ENCODE measurements at places on chromosomes 2 and 18.

GRCh38 chr2:143251681-143252080 is 122.5 kb downstream of the ARHGAP15 start:
- DNase-seq: no peak

DNA sequence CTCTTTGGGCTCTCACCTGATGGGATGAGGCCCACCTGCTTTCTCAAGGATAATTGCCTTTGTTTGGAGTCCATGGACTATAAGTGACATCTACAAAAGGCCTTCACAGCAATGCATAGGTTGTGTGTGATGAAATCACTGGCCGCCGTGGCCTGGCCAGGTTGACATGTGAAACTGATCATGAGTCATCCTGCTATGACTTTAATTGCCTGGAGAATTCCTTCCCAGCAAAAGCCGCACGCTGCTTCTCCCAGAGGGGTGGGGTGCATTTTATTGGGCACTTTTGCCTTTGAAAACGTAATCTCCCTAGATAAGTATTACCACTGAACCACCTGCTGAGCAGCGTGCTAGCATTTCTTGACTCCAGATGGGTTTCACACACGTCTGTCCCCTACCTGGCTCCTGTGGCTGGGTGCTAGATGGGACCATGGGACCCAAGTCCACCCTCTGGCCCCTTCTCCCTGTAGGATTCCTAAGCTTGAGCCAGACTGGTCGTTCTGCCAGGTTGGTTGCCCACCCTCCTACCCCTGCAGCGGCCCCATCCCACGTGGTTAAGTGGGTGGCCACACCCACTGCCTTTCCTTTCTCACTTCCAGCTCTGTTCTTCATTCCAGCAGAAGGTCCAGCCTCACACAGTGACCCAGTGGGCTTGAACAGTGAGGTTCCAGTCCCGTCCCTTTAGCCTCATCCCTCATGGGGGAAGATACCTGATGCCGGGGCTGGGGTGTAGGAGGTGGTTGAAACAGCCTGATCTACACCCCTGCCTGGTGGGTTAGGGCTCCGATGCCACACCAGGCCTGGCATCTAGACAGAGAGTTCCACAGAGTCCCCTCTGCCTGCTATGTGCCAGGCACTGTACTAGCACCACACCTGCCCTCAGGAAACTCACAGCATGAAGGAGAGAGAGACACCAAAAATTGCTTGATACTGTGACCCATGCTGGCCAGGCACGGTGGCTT is 89.6 kb downstream of the GBX2 start:
- DNase-seq: no peak

DNA sequence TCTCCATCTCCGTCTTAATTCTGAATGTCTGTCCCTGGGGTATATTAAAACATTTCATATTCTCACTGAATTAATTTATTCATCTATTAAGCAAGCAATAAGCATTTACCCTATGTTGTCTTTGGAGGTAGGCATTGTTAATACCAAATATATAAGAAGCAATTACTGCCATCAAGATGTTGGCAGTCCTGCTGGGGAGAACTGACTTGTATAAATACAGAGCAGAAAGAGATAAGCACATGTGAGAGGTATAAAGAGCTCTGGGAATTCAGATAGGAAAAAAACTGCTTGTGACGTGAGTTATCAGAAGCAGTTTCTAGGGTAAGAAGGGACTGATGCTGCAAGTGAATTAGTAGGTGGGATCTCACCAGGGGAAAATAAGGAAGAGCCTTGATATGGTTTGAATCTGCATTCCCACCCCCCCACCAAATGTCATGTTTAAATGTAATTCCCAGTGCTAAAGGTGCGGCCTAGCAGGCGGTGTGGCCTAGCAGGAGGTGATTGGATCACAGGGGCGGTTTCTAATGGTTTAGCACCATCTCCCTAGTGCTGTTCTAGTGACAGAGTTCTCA is 286.8 kb downstream of the RAD51AP2 start:
- no peak for DNase-seq

- no peak for DNase-seq
Observed at GRCh38 chr18:35083174-35083712, 42.0 kb downstream of the MAPRE2 start.

DNA sequence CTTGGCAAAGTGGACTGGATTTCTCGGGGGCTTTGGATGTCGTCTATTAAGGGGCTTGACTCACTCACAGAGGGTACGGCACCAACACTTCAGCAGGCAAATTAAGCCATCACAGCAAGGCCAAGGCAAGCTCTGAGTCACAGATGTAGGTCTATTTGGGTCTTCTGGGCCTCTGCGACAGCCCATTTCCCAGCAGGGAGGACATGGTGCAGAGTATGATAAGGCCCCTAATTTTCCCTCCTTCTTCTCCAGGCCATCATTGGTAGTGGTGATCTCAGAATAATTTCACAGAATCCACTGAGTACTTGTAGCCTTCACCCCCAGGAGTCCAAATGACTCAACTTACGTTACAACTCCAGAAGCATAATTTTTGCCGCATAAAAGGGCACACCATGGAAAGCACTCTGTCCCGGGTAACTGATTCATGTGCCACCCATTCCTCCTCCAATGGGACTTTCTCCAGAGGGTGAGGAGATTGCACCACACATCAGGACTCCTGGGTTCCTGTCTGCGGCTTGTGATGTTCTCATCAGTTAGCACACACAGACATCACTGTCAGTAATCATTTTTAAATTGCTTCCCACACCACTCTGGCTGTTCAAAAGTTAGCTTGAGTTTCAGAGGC is 164.9 kb downstream of the TXNL1 start:
- no peak for DNase-seq

DNA sequence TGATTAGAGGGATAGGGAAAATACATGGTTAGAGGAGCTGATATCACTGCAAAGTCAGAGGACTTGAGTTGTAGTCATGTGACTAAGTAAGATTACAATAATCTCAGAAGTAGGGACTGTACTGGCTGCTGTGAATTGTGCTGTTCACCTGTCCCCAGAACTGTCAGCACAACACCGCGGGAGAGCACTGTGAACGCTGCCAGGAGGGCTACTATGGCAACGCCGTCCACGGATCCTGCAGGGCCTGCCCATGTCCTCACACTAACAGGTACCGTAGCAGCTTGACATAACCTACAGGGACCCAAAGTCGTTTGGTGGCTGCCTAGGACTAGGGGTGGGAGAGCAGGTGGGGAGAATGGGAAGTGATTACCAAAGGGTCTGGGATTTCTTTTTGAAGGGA is 132.8 kb upstream of the TTC39C start:
- no peak for DNase-seq

DNA sequence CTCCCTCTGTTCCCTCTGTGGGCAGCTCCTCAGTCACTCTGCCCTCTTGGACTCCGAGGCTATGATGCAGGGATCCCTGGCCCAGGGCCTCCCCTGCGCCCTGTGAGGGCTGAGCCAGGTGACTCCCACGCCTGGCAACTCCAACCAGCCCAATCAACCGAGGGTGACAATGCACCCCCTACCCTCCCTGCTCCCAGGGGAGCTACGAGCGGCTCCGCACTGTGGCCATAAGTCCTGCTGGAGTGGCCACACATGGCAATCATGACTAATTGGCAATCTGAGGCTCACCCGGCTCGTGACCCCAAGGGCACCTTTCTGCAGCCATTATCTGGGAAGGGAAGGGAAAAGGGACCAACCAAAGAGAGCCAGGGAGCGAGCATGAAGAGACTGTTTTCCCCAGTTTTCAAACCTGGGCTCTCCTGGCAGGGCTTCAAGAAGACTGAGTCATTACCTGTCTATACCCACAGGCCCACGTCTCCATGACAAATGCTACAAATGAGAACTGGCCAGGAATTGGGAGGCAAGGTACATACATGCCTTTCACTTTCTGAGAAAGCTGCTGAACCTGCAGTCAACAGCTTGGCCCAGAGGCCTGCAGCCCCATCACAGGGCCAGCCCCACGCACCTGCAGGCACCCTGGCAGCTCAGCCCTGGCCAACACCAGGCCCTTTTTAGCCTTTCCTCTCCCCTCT is 45.1 kb downstream of the RPL31 start:
- DNase-seq: no peak

DNA sequence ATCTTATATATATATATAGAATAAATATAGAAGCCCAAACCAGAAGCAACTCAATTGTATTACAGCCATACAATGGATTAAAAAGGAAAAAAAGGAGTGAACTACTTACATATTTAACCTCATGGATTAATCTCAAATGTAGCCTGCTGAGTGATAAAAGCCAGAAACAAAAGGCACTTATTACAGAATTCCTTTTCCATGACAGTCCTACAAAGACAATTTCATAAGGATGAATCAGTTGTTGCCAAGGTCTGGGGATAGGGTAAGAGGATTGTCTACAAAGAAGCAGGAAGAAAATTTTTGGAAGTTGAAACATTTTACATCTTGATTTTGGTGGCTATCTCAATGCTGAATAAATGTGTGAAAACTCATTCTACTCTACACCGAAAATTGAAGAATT is 103.9 kb upstream of the DCC start:
- DNase-seq: no peak

DNA sequence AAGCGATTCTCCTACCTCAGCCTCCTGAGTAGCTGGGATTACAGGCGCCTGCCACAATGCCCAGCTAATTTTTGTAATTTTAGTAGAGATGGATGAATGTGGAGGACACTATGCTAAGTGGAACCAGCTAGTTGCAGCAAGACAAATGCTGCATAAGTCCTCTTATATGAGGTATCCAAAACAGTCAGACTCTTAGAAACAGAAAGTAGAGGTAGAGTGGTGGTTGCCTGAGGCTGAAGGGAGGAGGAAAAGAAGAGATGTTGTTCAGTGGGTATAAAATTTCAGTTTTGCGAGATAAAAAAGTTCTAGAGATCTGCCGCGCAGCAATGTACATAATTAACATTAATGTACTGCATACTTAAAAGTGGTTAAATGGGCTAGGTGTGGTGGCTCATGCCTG is 145.3 kb upstream of the SPRED2 start:
- no peak for DNase-seq

- no peak for DNase-seq
Observed at GRCh38 chr2:120344214-120344975, 1.5 kb upstream of the INHBB start.

- no peak for DNase-seq
Observed at GRCh38 chr2:135130751-135131150, 78.7 kb downstream of the RAB3GAP1 start.

DNA sequence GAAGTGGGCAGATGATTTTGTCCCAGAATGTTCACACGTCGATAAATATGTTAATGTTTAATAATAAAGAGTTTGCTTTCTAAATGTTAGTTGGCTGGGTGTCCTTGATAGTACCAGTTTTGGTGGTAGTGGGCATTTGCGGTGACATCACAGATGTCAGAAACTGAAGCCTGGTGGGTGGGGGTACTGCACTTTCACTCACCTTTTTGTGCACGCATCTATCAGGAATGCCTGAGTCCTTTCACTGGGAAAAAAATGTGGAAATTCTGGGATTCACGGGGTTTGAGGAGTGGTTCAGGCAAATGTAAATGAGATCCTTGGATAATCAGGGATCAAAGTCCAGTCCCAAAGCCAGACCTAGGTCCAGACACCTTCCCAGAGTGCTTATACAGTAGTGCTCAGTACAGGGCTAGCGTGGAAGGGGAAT is 3.2 kb downstream of the EPAS1 start:
- DNase-seq: no peak

- DNase-seq: no peak
Observed at GRCh38 chr2:9793156-9793917, 49.9 kb upstream of the TAF1B start.

DNA sequence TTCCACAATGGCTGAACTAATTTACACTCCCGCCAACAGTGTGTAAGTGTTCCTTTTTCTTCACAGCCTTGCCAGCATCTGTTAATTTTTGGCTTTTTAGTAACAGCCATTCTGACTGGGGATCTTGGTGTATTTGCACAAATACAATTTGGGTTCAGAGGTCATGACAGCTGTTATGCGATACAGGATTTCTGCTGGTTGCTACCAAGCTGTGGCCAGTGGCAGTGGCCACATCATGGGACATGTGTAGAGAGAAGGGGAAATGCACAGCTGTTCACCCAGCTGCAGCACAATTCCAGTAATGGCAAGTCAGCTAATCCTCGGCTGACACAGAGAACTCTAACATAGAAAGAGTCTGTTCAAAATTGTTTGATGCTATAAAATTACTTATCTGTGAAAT is 21.0 kb upstream of the SELENOI start:
- no peak for DNase-seq

DNA sequence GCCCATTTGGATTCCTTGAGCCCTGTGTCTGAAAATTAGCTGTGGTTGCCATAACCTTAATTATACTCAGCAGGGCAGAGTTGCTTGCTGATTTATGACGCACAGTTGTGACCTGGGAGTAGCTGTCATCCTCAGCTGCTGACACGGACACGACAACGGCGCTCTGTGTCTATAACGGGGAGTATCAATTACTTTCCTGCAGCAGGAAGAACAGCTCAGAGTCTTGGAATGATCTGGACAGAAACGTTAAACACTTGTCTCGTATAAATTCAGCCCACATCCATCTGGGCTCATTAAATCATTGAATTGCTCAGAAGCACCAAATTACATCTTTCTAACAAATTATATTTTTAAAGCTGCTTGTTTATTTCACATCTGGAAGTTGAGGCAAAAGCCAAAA is 116.3 kb downstream of the SEPTIN10 start:
- no peak for DNase-seq

DNA sequence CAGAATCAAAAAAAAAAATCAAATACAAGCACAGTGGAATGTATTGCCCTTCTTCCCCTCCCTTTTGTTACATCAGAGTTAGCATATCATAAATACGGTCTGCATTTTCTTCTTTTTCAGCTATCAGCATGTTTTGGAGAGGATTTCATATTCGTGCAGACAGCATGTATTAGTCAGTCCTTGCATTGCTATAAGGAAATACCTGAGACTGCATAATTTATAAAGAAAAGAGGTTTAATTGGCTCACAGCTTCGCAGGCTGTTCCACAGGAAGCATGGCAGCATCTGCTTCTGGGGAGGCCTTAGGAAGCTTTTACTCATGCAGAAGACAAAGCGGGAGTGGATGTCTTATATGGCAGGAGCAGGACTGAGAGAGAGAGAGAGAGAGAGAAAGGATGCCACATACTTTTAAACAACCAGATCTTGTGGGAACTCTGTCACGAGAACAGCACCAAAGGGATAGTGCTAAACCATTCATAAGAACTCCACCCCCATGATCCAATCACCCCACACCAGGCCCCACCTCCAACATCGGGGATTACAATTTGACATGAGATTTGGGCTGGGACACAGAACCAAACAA is 8.9 kb downstream of the IL1B start:
- no peak for DNase-seq

DNA sequence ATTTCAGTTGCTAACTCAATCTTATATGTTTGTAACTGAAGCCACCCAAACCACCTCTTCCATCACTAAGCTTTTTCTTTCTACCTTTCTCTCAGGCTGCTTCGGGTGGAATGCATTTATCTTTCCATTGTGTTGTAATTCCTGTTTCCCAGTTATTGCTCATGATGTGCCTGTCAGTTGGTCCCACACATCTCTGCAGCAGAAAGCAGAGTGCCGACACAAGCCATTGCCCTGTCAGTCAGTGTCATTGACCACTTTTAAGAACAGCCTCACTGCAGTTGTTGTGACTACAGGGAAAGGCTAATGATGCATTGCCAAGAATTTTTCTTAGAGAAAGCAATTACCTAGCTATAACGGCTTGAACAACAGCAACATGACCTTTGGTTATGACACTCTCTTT is 24.8 kb upstream of the KCNJ3 start:
- DNase-seq: no peak

- DNase-seq: no peak
Observed at GRCh38 chr18:28116461-28116860, 60.5 kb downstream of the CDH2 start.

GRCh38 chr18:37243741-37244140 is 321.9 kb downstream of the CELF4 start:
- no peak for DNase-seq
